ENCODE measurements at places on chromosomes 7 and 10. TPM values are rescaled to one million over a fixed set of nuclear protein-coding genes. Genes with fewer than 3 reads are reported as not detected.

- no peaks in the 10 kb centered on the region for H3K36me3 ChIP-seq
- H3K27ac ChIP-seq, result no peak overlapping the region
These were observed 18.5 kb upstream of the TRIM56 start for GRCh38 chr7:101066833-101067177.

PRKAR2B gene
- 1.3 TPM for total RNA-seq

DNA sequence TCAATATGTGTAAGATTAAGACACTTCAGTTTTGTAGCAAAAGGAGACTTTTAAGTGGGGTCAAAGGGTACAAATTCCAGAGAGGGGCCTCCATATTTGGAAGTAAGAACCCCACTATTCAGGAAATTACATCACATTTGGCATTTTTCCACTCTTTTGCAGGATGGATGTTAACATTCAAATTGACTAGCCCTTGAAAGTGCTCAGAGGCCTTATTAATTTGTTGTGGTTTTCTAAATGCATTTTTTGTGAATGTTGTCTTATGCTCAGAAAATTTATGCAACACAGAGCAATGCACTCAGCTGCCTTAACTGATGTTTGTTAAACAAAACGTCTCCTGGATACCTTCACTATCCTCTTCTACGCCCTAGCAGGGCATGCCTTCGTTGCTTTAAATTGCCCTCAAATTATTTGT lies 50.9 kb upstream of the PDLIM1 start:
- peaks cover 5% of the 10 kb centered on the region for H3K27me3 ChIP-seq
- no peak overlapping the region for H3K4me3 ChIP-seq
- no peak overlapping the region for H3K27ac ChIP-seq
- H3K4me1 ChIP-seq, result no peaks in the 10 kb centered on the region
- no peaks in the 10 kb centered on the region for H3K36me3 ChIP-seq

DNA sequence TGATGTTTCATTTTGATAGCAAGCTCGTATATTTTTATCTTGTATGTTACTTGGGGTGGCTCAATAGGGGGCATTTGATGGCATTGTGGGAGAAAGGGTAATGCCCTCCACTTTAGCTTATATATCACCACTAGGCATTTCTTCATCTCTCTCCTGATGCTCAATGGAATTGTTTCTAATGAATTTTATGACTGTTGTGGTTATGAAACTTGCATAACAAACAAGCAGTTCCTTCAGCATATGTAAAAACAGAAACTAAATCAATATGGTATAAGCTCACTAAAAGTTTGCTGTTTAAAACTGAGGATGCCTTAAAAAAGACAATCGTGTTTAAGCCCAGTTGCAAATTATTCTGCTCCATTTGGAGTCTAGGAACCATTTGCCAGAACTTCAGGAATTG lies 75.5 kb downstream of the CDK14 start:
- H3K4me1 ChIP-seq, result no peaks in the 10 kb centered on the region
- H3K4me3 ChIP-seq, result no peak overlapping the region
- no peaks in the 10 kb centered on the region for H3K27me3 ChIP-seq
- DNase-seq, result no peak
- H3K27ac ChIP-seq, result no peak overlapping the region
- no peaks in the 10 kb centered on the region for H3K36me3 ChIP-seq

DNA sequence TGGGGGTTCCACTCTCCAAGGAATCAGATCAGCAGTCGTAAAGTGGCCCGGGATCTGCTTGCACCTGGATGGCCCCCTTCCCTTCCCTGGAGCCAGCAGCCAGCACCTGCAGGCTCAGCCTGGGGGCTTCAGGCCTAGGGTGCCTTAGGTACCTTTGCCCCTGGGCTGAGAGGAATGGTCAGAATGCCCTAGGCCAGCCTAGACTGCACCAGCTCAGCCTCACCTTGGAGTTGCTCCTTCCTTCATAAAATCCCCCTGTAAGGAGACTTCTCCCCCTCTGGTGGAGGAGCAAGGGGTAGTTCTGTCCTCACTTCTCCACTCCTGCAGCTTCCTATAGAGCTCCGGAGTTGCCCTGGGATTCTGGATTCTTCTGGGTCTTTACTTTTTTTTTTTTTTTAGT lies 32.4 kb upstream of the LBX1 start:
- no peak overlapping the region for H3K4me3 ChIP-seq
- no peak for DNase-seq
- peaks cover 36% of the 10 kb centered on the region for H3K27me3 ChIP-seq

CDHR1 gene
- 0.37 TPM for total RNA-seq

DNA sequence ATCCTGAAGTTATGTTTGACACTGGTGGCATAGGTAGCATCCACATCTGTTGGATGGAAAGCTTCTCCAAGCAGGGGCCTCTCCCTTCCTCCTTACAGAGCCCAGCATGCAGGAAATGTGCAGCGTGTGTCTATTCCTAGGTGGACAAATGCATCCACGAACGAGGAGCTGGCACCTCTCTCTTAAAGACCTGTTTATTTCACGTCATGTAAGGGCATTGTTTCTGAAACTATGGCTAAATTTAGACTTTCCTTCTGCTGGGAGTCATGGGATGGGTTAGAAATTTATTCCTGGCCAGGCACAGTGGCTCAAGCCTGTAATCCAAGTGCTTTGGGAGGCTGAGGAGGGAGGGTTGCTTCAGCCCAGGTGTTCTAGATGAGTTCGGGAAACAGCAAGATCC lies 208.4 kb upstream of the SVIL start:
- no peak overlapping the region for H3K27ac ChIP-seq
- H3K27me3 ChIP-seq, result peaks cover 3% of the 10 kb centered on the region
- H3K36me3 ChIP-seq, result no peaks in the 10 kb centered on the region
- no peaks in the 10 kb centered on the region for H3K4me1 ChIP-seq
- no peak for DNase-seq

PITX3 gene
- total RNA-seq, result not detected

CRTAC1 gene
- not detected for total RNA-seq

Data from activated CD8-positive, alpha-beta memory T cell treated with anti-CD3 and anti-CD28 coated beads, Interleukin-2, amount 10 ng/mL, durations not matched to agents 7 days and 5 days (primary cell).